ENCODE measurements at places on chromosomes 2 and 18.

DNA sequence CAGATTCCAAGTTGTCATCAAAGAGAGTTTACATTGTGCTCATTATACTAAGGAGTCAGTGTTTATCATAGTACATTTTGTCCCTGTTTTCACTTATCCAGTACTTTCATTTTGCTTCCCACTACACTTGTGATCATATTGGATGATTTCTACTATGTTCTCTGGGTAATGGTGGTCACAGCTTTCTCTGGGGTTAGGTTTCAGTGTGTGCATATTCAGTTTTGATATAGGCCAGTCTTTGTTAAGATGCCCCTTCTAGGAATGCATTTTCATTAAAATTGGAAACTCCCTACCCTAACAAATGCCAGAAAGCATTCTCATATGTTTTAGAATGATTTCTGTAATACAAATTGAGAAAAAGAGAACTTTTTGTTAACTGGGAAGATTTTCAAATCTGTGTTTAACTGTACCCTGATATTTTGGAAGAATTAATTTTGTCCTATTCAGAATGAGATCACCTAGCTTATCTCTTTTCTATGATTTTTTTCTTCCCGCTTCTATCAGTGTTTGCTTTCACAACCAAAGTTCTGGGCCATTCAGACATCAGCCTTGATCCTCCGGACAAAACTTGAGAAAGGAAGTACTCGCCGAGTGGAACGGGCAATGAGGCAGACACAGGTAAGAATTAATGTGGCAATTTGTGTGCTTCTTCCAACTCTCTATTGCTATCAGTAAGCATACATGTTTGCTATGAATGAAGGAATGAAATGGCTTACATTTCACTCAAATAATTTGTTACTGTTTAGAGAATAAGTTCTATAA, 74.6 kb downstream of the TTC27 start:
- DNase-seq, result no peak

- no peak for DNase-seq
Observed at GRCh38 chr2:124283096-124283495, 258.0 kb downstream of the CNTNAP5 start.

DNA sequence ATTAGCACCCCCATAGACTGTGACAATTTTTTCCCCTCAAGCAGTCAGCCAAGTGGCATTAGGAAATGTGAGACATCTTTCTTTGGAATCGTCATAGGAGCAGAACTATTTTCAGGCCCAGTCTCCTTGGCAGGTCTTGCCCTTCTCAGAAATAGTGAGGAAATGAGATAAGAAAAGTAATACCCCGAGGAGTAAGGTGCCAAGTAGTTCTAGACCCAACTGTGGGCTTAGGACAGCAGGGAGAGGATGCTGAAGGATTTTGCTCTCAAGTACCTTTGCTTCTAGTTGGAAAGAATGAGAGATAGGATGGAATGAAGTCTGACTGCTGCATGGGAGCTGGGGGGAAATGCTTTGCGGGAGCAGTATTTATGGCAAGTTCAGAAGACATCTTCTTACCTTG, 31.8 kb downstream of the PRKCE start:
- DNase-seq, result no peak

GRCh38 chr2:119289642-119290041, 66.0 kb downstream of the STEAP3 start:
- DNase-seq, result no peak

DNA sequence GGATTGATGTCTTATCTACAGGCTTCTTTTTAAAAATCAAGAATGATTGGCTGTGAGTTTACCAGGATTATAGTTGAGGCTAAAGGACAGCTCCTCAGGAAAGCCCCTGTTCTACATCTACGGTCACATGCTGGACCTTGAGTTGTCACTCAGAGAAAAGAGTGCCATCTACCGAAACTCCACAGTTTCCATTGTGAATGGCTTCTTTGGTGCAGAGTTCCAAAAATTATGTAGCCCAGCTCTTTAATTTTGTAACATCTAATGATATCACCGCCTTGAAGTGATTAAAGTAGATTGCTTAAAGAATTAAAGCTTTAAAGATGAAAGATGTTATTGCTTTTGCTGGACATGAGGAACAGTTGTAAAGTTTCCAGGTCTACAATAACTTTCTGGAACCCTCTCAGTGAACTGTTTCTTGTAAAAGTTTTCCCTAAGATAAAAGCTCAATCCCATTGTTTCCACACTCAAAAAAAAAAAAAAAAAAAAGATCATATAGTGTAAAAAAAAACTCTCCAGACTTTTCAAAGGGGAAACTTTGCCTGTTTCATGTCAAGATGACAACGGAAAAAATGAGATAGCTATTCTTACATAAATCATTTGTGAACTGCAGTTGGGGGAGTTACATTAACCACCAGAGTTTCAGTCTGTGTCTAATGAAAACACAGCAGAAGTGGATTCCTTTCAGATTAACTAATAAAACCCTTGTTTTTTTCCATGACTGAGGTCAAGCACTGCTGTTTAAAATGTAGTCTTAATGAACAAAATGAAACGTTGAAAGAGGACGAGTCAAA, 4.3 kb downstream of the COL3A1 start:
- no peak for DNase-seq

DNA sequence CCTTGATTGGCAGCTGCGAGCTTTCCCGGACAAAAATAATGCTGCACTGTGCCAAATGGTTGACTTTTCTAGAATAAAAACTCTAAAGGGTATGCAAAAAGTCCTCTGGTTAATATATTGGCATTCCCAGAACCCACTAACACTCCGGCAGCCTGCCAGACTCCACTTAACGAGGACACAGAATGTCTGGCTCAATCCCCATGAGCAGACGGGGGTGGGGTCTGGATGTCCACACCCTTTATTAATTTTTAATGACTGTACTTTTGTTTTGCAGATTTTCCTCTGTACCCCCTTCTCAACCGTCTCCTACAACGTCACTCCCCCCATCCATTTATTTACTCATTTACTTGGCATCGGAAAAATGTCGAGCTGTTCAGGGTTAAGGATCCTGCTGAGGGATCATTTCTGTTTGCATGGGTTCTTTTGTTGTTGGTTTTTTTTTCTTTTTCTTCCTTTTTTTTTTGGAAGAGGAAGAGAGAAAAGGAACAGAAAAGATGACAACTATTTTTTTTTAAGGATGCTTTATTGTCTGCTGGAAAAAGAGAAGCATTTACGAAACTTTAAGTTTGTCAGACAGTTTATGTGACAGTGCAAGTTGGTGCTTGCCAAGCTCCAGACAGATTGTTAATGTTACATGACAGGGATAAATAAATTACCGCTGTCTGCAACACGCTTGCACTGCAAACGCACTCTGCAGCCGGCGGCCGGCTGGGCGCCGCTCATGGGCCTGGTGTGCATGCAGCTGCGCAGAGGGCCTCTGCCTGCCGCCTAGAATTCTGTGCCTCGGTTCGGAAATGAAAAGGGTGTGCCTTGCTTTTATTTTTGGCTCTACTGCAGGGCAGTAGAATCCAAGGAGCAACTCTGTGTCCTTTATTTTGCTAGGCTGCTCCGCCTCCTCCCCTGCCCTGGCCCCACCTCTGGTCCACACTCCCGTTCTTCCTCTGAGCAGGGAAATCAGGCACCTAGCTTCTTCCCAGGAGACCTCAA, 3.6 kb downstream of the LDLRAD4 start:
- DNase-seq, result no peak

DNA sequence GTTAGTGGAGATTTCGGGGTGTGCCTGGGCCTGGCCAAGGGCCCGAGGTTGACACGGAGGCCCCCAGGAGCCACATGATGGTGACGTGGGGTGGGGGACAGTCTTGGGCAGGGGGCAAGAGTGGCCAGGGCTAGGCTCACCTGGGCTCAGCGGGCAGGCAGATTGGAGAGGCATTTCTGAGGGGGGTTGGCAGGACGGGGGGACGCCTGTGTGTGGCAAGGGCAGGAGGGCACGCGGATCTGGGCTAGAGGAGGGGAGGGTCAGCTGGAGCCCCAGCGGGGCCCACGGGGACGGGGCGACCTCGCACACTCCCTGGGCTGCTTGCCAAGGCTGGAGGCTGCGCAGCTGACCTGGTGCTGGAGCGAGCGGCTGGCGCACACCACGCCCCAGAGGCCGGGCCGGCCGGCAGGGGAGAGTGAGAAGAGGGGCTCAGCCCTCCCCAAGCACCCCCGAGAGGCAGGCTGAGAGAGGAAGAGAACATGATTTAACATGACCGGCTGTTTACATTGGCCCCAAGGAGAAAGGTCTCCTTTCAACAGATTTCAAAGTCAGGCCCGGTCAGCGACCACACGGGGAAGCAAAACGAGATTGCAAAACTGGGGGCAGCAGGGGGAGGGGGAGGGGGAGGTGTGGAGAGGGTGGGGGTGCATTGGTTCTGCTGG, 38.0 kb upstream of the SNED1 start:
- DNase-seq, result peak; percentile 90

GRCh38 chr2:108877506-108877905, 90.9 kb downstream of the CCDC138 start:
- no peak for DNase-seq

- DNase-seq, result no peak
Observed at GRCh38 chr2:219457784-219458369, 23.2 kb downstream of the SPEG start.

GRCh38 chr2:10422251-10422650, 25.9 kb downstream of the ODC1 start:
- DNase-seq, result peak; percentile 54

GRCh38 chr2:73112913-73113854, at the start of gene RAB11FIP5:
TSS of gene RAB11FIP5 (minus strand) at chr2:73112948. CDS start at chr2:73112777, 171 bp downstream.
- DNase-seq, result peak; percentile 91

- DNase-seq, result no peak
Observed at GRCh38 chr2:199956062-199956380, 639 bp downstream of the MAIP1 start.

GRCh38 chr2:85525567-85525966, 13.4 kb upstream of the MAT2A start:
- DNase-seq, result no peak

DNA sequence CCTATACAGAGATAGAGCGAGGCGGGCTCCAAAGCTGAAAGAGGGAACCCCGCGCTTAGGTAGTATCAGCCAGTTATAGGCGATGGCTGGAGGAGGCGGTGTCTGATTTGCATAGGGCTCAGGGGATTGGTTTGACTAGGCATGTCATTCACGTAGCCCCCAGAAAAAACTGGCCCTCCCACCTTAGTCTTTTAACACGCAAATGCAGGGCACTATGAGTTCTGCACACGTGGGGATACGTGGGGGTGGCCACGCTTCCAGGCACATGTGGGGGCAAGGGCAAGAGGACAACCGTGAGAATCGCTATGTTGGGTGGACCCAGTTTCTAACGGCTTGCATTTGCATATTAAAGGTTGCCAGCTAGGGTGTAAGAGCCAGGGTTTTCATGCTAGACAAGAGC, 56.7 kb upstream of the MSTN start:
- no peak for DNase-seq

DNA sequence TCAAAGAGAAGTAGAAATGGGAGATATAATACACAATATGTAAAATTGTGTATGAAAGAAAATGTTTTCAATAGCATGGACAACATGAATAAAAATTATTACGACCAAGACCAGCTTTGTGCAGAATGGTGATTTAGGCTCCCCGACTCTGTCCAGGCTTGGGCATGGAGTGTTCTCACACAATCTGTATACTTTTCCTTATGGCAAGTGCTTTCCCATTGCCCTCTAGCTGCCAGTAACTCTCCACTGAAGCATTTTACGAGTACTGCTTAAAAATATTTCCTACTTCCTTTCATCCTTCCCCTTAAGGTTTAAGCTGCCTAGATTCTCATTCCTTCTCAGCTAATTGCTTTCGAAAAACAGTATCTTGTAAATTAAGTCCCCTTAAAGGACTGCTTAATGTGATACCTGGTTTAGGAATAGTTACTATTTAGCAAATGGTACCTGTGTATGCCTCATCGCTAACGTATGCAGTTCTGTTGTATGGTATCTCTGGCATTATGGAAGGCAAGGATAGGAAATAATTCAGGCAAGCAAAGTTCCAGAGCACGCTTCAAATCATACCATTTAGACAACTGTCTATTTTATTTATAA, 714.6 kb downstream of the ERBB4 start:
- DNase-seq, result no peak

DNA sequence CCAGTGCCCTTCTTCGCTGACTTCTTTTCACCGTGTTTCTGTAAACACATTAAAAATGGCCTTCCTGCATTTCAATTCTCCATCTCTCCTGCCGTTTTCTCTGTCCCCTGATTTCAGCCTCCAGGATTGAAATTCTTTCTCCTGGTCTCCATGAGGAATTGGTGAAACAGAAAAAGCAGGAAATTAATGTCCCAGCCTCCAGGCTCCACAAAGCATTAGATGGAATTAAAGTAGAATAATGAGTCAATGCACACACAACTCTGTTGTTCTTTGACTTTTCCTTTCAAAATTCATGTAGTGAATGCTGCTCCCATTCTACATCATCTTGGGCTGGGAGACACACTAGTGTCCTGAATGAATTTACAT, 209.5 kb downstream of the KLHL29 start:
- DNase-seq, result no peak

GRCh38 chr2:161115605-161116380, 44.4 kb upstream of the TANK start:
- DNase-seq, result no peak

- no peak for DNase-seq
Observed at GRCh38 chr2:8219096-8219495, 462.8 kb upstream of the ID2 start.

DNA sequence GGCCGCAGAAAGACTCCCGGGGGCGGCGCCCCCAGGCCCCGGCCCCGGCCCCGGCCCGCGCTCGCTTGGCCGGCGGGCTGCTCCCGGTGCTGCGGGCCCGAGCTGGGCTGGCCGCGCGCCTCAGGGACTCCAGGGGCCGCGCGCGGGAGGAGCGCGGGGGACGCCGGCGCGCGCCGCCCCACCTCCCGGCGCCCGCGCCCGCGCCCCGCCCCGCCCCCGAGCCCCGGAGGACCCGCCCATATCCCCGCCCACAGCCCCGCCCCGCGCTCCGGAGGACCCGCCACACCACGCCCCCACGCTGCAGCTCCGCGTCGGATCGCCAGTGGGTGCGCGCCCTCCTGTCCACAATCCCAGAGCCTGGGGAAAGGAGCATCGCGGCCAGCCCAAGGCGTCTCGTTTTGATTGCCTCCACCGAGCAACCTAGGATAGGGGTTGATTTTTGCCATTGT, at the start of gene PARD6G:
Gene PARD6G, minus strand, starts transcription at position 122 of the 449 bp plus-strand sequence. CDS start 166 bp downstream, outside the sequence.
- peak; percentile 86 for DNase-seq

GRCh38 chr2:236576087-236576486, 6.5 kb downstream of the ACKR3 start:
- DNase-seq, result no peak

GRCh38 chr18:46756025-46756558, 761 bp downstream of the ST8SIA5 start:
- peak; percentile 70 for DNase-seq

- no peak for DNase-seq
Observed at GRCh38 chr2:81648370-81648769, 1343.8 kb upstream of the LRRTM1 start.

DNA sequence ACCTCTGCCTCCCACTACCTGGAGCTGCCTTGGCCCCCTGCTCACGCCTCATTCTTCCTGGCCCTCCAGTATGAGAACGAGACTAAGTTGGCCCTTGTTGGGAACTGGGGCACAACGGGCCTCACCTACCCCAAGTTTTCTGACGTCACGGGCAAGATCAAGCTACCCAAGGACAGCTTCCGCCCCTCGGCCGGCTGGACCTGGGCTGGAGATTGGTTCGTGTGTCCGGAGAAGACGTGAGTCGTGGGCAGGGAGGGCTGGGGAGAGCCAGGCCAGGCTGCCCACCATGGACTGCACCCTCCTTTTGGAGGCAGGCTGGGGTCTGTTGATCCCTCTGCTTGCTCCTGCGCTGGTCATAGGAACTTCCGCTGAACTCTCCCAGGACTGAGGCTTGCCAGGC, 114.7 kb downstream of the DYSF start:
- DNase-seq, result no peak

Data from spleen (tissue), 13 donors.